Brain (organoid and tissue), 16 donors: ENCODE measurements at places on chromosomes 7 and 10.

DNA sequence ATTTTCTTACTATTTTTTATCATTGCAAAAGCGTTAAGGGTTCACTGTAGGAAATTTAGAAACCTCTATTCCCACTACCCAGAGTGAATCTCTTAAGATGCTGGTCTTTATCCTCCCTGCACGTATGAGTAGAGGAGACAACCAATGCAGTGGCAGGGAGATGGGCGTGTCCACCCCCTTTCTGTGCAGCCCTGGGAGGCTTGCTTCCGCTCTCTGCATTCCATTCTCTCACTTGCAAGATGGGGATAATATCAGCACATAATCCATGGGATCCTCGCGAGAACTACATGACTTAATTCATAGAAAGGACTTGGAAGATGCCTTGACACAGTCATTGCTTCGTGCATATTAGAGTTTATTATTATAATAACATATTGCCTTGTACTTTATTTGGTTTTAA lies 196.2 kb downstream of the KLF6 start:
- no peak for DNase-seq

- DNase-seq: no peak
Observed at GRCh38 chr10:63801166-63801565, 280.0 kb downstream of the REEP3 start.

DNA sequence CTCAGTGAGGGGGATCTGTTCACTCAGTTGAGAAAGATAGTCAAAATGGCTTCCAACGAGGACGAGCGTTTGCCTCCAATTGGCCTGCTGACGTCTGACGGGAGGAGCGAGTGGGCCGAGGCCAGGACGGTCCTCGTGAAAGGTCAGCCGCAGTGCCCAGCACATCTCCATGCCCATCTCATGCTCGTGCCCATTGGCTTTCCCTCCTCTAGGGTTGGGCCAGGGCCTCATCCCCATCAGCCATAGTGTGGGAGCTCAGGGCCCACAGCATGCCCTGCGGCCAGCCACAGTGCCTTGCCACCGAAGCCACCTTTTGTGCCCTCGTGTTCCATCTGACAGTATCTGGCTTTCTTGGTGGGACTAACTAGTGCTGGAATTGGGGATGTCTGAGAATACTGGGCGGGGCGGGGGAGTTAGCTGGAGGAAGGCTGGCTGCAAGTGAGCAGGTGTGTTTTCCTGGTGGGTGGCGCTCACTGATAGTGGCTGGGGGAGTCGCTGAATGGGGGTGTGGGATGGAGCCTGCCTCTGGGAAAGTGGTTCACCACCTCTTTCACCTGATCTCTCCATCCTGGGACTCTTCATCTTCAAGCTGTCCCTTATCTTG lies 13.9 kb downstream of the CHAT start:
- no peak for DNase-seq

- no peak for DNase-seq
Observed at GRCh38 chr10:1399431-1400100, 337.8 kb downstream of the ADARB2 start.

DNA sequence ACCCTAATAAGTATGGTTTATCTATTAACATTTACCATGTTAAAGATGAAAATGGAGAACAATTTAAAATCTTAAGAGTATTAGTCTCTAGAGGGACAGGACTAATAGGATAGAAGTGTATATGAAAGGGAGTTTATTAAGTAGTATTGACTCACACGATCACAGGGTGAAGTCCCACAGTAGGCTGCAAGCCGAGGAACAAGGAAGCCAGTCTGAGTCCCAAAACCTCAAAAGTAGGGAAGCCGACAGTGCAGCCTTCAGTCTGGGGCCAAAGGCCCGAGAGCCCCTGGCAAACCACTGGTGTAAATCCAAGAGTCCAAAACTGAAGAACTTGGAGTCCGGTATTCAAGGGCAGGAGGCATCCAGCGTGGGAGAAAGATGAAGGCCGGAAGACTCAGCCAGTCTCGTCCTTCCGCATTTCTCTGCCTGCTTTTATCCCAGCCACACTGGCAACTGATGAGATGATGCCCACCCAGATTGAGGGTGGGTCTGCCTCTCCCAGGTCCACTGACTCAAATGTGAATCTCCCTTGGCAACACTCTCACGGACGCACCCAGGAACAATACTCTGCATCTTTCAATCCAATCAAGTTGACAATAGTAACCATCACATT lies 140.8 kb upstream of the FAM20C start:
- no peak for DNase-seq

DNA sequence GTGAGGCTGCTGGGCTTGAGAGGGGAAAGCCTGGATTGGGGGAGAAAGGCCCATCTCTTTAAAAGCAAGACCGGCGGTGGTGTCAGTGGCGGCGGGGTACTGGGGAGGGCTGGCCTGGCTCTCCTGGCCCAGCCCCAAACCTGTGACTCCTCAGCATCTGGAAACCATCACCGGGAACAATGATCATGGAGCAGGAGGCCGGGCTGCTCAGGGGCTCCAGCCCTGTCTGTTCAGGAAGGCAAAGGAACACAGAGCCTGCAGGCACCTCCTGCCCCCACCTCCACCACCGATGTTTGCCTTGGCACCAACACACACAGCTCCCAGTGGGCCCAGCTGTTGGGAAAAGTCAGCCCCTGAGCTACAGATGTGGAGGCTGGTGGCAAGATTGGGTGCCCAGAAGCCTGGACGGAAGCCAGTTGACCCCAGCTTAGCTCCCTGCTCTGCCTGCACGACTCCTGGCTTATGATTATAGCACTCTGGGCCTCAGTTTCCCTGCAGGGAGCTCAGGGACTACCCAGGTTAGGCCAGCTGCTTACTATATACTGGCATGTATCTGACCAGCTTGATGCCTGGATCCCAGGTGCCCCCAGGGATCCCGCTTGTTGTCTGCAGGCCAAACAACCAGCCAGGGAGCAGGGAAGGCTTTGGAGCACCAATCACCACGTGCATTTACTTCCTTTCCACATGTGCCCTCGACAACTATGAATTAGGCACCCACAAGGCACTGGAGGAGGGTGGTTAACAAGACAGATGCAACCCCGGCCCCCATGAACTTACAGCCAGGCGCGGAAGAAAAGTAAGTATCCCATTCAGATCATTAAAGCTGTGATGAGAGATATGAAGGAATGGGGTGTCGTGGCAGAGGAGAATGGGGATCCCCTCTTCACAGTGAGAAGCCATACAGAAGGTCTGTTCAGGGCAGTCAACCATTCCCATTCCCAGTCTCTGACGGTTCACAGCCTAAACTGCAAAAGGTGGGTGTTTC lies 37.3 kb downstream of the ZCCHC24 start:
- no peak for DNase-seq

DNA sequence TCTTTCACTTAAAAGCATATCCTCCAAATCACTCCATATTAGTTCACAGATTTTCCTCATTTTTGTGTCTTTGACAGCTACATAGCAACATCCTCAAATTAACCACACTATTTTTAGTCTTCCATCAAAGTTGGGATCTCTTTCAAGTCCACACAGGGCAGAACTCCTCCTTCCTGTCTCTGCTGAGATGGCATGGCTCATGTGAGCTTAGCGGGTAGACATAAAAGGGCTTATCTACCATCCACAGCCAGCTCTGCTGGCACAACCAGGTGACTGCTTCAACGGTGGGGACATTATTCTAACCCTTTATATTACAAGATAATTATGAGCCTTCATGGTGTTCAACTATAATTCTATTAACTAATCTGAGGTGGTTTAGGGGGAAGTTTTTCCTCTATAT lies 35.5 kb downstream of the ICA1 start:
- no peak for DNase-seq

GRCh38 chr7:50357426-50357825 lies 52.9 kb downstream of the IKZF1 start:
- no peak for DNase-seq

- DNase-seq: no peak
Observed at GRCh38 chr10:6780008-6780677, 200.1 kb upstream of the PRKCQ start.

DNA sequence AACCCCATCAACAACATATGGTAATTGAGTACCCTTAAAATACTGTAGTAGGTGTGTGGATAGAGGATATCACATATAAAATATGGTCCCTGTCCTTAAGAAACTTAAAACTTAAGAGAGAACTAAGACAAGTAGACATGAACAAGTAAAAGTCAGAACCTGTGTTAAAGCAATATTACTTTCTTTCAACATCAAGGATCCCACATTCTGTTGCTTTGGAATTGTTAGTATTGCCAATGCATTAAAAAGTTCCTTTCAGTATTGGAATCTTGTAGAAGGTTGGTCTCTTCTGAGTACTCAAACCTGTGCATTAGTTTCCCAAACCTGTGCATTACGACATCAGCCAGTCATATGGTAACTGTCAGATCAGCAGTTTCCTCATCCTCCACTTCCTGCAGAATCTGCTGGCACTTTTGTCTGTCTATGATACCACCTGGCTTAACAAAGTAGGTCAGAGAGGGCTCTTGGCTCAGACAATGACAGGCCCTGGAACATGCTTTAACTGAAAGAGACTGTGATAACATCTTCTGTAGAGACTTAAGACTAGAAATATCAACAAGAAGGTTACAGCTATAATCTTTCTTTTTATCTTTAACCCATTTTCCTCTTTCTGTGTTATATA lies 56.5 kb downstream of the CCDC71L start:
- DNase-seq: no peak

GRCh38 chr10:18094793-18095192 lies 45.4 kb upstream of the CACNB2 start:
- no peak for DNase-seq

DNA sequence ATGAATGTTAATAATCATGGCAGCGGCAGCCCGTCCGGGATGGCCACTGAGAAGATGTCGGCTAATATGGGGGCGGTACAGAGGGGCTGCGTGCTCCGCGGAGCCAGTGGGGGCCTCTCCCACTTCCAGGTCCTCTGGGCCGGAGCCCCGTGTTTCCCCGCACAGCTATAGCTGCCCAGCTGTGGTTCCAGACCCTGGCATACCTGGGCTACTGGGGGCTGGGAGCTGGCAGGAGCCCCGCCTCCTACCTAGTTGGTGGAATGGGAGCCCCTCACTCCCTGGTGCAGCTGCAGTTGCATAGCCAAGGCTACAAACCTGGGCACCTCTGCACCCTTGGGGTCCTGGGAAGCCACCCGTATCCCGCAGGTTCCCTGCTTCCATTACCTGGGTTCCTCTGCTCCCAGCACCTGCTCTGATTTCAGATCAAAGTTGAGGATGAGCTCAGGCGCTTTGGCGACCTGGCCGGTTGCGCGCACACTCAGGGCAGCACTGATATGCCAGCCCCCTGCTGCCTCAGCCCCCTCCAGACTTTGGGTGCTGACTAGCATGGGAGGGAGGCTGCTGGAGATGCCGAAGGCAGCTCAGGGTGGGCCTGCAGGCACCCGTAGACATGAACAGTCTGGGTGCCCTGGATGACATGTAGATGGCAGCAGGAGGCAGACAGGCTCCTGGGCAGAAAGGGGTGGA lies 236.5 kb upstream of the SEMA3D start:
- no peak for DNase-seq

DNA sequence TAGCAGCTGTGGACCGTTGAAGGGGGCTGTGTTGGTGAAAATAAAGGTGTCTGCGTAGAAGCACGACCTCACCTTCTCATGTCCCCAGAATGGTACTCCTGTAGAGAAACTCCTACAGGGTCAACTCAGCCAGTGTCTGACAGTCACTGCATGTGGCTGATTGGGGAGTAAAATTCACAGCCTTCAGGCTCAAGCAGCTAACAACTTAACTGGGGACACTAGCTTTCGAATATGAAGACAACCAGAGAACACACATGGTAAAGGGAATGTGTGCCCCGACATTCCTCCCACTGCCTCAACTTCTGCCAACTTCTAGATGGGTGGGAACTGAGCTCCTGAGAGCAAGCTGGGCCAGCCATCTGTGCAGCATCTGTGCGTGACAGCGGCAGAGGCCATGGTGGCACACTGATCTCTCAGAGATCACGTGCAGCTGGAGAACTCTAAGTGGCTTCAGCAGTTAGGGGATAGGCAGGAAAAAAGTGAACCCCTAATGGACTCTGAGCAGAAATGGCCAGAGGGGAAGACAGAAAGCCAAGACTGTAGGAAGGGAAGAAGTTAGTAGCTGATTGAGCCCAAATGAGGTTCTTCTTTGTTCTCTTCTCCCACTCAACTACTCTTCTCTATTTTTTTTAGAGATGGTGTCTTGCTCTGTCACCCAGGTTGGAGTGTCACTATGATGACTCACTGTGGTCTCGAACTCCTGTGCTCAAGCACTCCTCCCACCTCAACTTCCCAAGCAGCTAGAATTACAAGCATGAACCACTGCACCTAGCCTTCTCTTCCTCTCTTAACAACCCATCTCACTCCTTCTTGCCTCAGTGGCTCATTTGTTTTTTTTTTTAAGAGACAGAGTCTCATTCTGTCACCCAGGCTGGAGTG lies 280.8 kb downstream of the ZEB1 start:
- no peak for DNase-seq

DNA sequence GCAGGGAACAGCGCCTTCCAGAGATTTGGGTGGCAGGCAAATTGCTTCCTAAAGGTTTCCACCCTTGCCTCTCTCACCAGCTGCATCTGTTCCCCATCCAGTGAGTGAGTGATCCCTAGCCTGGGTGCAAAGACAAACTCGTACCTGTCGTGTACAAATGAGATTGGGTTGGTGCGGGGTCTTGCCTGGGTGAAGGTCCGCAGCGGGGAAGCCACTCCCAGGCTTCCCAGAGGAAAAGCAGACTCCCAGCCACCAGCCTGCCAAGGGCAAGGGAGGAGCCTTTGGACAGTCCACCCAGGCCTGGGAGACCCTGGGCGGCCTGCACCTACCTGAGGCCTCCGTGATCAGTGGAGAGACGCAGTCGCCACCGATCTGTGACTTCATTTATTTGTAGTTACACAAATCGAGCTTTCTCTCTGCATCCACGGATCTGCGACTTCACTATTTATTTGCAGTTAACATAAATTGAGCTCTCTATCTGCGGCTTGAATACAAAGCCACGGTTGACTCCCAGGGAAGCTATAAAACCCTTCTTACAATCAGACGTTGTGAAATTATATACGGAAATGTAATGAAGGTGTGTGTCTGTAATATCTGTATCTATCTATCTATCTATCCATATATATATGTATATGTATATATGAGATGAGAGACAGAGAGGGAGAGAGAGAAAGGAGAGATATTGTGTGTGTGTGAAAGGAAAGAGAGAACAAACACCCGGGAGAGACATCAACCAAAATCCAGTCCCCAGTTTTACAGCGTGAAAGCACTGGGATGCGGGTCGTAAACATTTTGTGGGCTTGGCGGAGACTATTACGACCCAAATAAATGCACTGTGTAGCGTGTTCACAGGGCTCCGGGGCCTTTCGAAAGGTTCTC lies 3.0 kb upstream of the HOXA7 start:
- no peak for DNase-seq

DNA sequence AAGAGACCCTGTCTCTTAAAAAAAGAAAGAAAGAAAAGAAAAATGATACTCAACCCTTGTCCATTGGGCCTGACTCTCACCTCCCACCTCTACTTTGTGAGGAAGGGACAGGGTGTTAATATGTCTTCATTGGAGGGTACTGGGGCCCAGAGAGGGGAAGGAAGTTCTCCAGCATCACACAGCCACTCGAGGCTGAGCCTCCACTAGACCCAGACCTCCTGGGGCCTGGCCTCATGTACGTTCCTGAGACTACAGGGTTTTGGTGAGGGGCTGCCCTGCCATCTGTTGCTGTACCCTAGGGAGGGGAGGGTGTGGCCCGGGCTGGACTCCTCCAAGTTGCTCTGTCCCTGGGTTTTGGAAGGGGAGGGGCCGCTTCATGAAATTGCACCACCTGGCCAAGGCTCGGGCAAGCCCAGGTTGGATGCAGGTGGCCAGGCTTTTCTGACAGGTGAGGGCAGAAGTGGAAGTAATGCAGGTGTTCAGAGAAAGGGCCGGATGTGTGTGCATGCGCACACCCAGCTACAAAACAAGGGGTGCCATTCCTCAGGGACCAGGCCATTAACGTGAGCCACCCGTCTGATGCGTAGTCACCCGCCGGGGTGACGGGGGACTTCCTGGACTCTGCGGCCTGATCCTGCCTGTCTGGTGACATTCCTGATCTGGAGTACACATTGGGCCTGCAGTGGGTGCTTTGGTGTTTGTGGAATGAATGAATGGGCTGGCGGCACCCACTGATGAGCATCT lies 21.7 kb downstream of the GTF2IRD1 start:
- DNase-seq: no peak
